ENCODE measurements at places on chromosomes 6 and 20. TPM values are rescaled to one million over a fixed set of nuclear protein-coding genes. Genes with fewer than 3 reads are reported as not detected.

BPIFA1 gene
- total RNA-seq, result not detected

DNA sequence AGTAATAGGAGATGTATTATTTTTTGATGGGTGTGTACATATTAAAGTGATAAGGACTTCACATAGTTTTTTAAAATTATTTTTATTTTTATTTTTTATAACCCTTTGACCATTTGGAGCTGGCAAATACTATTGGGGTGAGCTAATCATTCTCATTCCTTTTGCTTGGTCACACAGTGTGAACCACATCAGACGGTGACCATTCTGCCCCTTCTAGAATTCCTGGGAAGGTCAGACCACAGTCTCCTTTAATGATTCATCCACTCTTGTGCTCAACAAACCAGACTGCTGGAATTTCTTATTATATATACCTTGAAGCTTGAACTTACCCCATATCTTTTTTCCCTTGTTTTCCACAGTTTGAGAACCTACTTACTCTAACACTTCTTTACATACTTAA is 23.9 kb upstream of the PRL start:
- DNase-seq, result peak; percentile 87

DNA sequence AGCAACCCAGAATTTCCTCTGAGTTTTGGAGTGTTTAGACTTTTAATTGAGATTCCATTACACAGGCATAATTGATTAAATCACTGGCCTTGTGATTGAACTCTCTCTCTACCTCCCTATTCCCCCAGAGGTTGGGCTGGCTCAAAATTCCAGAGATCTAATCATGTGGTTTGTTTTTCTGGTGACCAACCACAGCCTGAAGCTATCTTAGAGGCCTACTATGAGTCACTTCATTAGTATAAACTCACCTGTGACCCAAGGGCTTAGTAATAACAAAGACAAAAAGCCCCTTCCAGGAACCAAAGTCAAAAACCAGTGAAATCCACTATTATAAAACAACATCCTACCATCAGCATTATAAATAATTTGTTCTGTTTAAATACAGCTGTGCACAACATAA is 992.5 kb upstream of the CITED2 start:
- DNase-seq, result peak; percentile 71

KCNQ5 gene
- 4.4 TPM for total RNA-seq

LHFPL5 gene
- not detected for total RNA-seq

DNA sequence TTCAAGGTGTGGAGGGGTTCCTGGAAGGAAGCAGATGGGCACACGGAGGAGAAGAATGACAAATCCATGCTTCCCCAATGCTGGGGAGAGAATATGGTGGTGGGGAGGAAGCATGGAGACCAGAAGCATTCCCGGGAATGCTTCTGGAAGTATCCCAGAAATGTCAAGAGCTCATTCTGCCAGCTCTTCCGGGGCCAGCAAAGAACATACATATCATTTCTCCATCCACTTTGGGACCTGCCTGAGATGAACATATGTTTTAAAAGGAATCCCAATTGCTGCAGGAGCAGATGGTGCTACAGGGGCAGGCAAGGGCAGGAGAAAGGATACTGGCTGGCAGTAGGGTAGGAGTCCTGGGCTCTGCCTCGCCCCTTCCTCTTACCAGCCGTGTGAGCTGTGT is 37.9 kb upstream of the CCDC167 start:
- DNase-seq, result no peak

DNA sequence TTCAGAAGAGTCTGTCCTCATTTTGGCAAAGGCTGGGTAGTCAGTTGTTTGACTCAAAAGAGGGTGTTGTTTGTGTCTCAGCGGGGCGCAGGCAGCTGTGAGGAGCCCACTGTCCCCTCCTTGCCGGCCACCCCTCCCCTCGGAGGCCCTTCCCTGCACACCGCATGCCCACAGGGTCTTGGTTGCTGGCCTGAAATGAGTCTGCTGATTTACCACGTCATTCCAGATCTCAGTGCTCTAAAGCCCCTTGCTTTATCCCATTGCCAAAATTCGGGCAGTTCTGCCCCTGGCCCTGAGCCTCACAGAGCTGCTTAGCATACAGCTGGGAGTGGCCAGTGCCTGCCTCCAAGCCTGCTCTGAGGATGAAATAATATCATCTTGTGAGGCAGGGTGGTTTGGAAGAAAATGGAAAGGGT is 220.7 kb downstream of the UST start:
- DNase-seq, result no peak

GRCh38 chr6:131740161-131740560 is 29.3 kb upstream of the CTAGE9 start:
- DNase-seq, result peak; percentile 53

SLC17A4 gene
- total RNA-seq, result not detected

DNA sequence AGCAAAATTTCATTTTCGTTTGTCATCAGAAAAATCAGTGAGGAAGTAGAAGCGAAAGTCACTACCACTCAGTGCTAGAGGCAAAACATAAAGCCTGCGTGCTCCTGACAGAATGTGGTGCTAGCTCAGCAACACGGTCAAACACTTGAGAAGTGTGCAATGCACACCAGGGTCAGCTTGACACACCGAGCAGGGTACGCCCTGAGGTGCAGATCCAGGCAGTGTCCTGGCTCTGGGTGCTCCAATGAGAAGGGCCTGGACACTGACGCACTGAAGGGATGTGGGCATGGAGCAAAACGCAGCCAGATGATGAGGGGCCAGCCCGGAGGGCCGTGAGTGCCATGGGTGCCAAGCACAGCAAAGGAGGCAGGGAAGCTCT is 5.9 kb downstream of the RNASET2 start:
- DNase-seq, result no peak

- no peak for DNase-seq
Observed at GRCh38 chr20:2038161-2038560, 44.3 kb upstream of the PDYN start.

- DNase-seq, result no peak
Observed at GRCh38 chr6:10577112-10577511, 56.0 kb downstream of the GCNT2 start.

DNA sequence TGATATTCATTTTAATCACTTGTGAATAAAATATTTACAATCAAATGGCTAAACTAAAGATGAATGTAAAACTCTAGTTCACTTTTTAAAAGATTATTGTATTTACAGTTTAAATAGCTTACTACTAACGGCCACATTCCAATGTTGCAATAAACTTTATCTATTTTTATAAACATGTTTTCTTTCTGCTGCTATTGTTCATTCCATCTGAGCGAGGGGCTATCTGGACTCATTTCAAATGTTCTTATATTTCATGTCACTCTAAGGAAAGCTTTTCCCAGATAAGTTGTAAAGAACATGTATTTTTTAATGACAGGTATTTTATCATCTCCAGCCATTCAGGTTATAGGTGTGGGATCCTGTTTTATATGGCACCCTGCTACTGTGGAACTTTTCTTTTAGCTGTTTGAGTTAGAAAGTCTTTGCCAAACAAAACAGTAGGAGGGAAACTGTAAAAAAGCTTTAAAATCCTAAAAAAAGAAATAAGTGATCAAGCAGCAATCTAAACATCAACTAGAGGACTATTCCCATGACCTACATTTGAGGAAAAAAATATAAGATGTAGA is 42.5 kb downstream of the HMGCLL1 start:
- DNase-seq, result no peak

- no peak for DNase-seq
Observed at GRCh38 chr6:80331522-80331921, 225.1 kb downstream of the BCKDHB start.

CGAS gene
- total RNA-seq, result 46.2 TPM

- no peak for DNase-seq
Observed at GRCh38 chr6:111276335-111276734, 189.0 kb downstream of the SLC16A10 start.

PTCRA gene
- not detected for total RNA-seq

- DNase-seq, result peak; percentile 19
Observed at GRCh38 chr6:12060780-12061609, 48.9 kb downstream of the HIVEP1 start.

- DNase-seq, result no peak
Observed at GRCh38 chr6:3729603-3730344, 21.7 kb downstream of the PXDC1 start.

GRCh38 chr6:3766214-3766613 is 14.7 kb upstream of the PXDC1 start:
- DNase-seq, result peak; percentile 48

GLP1R gene
- not detected for total RNA-seq

DNA sequence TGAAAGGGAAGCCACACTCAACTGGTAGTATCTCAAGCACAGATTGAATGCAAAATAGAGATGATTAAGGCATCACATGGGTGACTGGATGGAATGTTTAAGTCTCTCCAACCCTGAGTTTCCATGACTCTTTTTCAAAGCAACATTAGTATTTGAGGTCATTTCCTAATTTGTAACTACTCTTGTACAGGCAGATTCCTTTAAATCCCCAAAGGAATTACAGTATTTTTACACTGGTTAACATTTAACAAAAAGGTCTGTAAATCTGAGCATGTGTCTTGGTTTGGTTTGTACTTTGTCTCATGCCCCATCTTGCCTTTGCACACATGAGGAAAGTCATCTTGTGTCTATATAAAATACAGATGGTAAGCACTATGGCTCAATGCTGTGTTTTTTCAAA is 15.1 kb downstream of the RMND1 start:
- DNase-seq, result no peak

- no peak for DNase-seq
Observed at GRCh38 chr6:151669208-151669560, 138.3 kb upstream of the ESR1 start.

- DNase-seq, result no peak
Observed at GRCh38 chr6:153436351-153436750, 305.3 kb upstream of the RGS17 start.

DNA sequence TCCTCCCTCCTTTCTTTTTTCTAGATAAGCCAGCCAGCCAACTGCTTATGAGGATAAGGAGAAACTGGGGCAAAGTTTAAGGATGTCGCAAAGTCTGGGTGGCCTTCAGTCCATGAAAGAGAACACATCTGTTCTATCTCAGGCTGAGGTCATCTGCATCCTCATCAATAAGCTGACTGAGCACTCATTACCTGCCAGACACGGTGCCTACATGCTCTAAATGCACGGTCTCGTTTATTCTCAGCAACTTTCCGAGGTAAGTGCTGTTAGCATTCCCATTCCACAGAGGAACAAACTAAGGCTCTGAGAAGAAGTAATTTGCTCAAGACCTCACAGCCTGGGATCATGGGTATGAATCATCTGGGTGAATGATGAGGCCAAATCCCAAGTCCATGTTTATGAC is 133.1 kb downstream of the BCAS1 start:
- no peak for DNase-seq

PSORS1C1 gene
- 1.5 TPM for total RNA-seq

DNA sequence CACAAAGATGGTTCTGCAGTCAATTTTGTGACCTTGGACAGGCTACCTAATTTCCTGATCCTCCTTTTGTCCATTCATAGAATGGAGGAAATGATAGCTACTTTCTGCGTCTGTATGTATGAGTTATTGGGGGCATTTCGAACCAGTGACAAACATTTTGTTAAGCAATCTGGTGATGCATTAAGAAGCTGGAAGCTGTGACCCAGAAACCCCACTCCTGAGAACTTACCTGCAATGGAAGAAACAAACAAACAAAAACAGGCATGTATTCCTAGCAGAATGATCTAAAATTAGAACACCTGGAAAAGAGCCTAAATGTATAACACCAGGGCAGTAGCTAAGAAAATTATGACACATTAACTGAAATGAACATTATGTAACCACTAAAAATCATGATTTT is 33.4 kb upstream of the PRND start:
- no peak for DNase-seq

DNA sequence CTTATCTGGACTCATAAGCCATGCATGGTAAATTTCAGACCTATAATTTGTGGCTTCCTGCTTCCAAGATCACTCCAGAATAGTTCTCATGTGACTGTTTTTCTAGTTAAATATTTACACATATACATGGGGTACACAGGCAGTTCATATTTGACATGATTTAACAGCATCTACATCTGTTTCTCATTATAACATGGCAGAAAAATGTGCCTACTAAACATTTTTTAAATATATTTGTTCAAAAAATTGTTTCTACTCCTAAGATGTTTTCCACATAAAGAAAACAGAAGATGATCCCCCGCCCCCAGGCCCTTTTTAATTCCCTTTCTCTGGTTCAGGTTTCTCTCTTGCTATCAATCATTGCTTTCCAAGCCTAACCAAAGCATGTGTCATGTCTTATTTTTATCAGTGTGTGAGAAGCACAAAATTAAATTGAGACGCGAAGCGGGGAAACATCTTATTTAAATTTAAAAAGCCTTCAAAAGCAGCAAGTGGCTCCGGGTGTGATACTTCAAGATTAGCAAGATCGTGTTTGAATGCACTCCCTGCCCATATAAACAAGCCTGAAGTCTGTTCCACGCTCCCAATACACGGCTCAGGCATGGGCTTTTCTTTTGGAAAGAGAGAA is 37.3 kb downstream of the IPCEF1 start:
- peak; percentile 64 for DNase-seq

EMILIN3 gene
- not detected for total RNA-seq

DNA sequence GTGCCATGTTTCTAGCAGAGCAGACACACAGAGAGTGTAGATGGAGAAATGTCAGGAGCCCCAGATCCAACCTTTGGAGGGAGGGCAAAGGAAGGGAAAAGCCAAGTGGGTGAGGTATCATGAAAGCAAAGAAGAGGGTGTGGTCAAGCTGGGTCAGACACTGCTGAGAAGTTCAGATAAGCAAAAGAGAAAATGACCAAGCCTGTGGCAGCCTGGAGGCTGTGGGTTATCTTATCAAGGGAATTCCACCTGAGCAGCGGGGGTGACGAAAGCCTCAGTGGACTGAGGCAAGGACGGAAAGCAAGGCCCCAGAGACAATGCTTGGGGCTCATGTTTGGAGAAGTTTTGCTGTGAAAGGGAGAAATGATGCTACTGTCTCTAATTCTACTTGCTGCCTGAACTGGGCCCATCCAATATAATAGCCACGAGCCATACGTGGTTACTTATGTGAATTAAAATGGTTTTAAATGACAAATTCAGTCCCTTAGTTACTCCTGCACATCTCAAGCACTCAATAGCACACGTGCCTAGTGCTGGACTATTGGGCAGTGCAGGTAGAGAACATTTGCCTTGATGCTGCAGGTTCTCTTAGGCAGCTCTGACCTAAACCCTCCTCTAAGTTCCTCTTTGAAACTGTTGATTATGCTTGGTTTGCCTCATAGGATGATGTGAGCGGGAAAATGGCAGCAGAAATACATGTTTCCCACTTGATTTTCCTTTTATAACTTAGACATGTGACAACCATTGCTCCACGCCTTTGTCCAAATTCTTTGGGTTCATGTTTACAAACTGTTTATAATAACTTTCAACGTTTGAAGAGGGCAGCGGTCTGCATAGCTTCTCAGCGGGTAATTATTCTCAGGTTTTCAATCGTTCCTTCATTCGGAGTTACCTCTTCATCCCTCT is 63.7 kb downstream of the SLC22A23 start:
- no peak for DNase-seq

DNA sequence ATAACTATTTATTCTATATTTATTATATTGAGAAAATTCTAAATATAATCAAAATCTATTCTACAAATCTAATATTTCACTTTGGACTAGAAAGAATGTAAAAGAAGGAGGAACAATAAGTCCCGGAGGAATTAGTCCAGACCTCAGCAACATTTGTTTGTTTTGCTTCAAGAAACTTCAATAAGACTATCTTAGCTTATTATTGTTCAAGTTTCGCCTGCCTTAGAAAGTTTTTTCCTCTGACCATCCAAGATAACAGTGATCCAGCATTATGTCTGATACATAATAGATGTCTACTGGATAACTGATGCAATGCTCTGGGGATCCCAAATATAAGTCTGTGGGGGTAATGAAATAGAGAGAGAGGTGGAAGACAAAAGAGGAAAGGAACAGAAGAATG is 28.7 kb upstream of the NT5E start:
- DNase-seq, result no peak

- peak; percentile 53 for DNase-seq
Observed at GRCh38 chr6:1535295-1535694, 74.4 kb upstream of the FOXC1 start.

- DNase-seq, result peak; percentile 68
Observed at GRCh38 chr6:135870722-135871121, 19.2 kb downstream of the PDE7B start.
